CD4-positive, alpha-beta T cell (primary cell): ENCODE measurements at places on chromosomes 1 and 21.

- DNase-seq, result no peak
- H3K4me3 ChIP-seq, result no peak overlapping the region
- no peaks in the 10 kb centered on the region for H3K27me3 ChIP-seq
- H3K27ac ChIP-seq, result no peak overlapping the region
Measured at GRCh38 chr1:91795591-91796389, 90.2 kb downstream of the TGFBR3 start.

DNA sequence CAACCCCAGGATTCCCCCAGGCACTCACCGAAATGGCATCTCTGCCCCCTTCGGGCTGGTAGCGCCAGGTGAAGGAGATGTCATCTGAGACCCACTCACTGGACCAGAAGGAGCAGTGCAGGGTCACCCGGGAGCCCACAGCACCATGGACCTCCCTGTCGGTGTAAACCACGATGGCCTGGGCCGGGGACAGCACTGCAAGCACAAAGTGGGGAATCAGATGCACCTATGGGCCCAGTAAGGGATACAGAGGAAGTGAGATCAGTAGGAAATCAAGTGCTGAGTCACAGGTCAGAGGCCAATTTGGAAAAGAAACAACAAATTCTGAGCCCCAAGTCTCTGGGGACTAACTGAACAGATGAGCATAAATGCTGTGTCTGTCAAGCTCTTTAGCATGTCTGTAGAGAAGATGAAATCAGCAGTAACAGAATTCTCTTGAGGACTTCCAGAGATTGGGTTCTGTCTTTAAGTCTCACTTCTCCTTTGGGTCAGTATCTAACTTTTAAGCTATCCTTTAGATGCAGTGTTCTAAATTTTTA is 2.5 kb downstream of the MPZ start:
- H3K36me3 ChIP-seq, result no peaks in the 10 kb centered on the region
- H3K27me3 ChIP-seq, result no peaks in the 10 kb centered on the region
- peaks cover 26% of the 10 kb centered on the region for H3K4me1 ChIP-seq

DNA sequence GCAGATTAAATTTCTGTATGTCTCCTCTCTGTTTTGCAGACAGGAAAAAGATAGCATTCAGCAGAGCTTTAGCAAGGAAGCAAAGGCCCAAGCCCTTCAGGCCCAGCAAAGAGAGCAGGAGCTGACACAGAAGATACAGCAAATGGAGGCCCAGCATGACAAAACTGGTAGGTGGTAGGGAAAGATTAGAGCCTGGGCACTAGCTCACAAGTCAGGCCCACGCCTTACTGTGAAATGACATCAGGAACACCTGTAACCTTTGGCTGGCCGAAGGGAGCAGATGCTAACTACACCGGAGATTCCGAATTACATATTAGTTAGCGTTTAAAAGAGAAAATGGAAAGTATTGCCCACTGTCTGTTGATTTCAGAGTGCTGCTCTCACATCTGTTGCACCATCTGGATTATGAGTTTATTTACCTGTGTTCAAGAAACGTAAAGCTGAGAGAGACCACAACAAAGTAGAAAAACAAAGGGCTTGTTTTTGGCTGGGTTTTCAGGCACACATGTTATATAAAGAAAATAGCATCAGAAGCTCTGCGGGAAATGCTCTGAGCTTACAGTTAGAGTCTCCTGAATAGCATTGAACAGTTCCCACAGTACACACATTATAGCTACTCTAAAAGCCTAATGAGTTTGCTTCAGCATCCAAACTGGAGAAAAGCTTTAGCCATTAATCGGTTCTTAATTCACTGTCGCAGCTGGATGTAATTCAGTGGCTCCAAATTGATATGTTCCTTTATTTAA is 160.0 kb downstream of the SDCCAG8 start:
- no peak overlapping the region for H3K27ac ChIP-seq
- no peak overlapping the region for H3K4me3 ChIP-seq
- no peaks in the 10 kb centered on the region for H3K36me3 ChIP-seq
- DNase-seq, result no peak
- H3K27me3 ChIP-seq, result no peaks in the 10 kb centered on the region
- H3K4me1 ChIP-seq, result peaks cover 3% of the 10 kb centered on the region

GRCh38 chr1:30130099-30130498 is 593.3 kb downstream of the MATN1 start:
- peaks cover 7% of the 10 kb centered on the region for H3K27me3 ChIP-seq
- no peaks in the 10 kb centered on the region for H3K36me3 ChIP-seq
- no peak overlapping the region for H3K27ac ChIP-seq
- no peak for DNase-seq
- no peak overlapping the region for H3K4me3 ChIP-seq

DNA sequence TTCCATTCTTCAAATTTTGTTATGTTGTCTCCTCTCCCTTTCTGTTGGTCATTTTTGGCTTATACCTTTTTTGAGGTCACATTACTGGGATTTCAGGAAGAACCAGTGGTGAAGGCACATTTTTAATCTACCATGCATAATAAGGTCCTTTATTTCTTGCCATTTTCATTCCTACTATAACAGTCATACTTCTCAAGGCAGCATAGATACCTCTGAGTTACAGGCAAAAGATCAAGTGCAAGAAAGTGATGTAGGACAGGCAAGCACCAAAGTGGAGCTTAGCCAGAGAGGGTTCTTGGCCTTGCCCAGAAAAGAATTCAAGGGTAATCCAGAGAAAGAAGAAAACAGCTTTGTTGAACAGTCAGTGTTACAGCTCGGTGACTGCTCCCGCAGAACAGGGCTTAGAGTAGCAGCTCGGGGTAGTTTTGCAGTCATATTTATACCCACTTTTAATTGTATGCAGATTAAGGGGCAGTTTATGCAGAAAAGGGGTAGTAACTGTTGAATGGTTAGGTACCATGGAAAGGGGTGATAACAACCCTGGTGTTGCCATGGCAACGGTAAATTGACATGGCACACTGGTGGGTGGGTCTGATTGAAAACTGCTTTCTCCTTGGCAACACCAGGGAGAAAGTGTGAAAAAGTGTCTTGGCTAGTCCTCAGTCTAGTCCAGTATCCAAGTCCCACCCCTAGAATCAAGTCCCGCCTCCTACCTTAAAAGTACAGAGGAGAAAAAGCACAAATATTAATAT is 39.6 kb upstream of the DOCK7 start:
- H3K4me1 ChIP-seq, result no peaks in the 10 kb centered on the region
- no peak overlapping the region for H3K27ac ChIP-seq
- H3K27me3 ChIP-seq, result no peaks in the 10 kb centered on the region
- no peak for DNase-seq
- no peaks in the 10 kb centered on the region for H3K36me3 ChIP-seq

GRCh38 chr1:18803851-18804250 is 55.6 kb downstream of the TAS1R2 start:
- H3K4me1 ChIP-seq, result no peaks in the 10 kb centered on the region
- DNase-seq, result no peak
- no peak overlapping the region for H3K27ac ChIP-seq
- H3K4me3 ChIP-seq, result no peak overlapping the region
- H3K36me3 ChIP-seq, result no peaks in the 10 kb centered on the region

DNA sequence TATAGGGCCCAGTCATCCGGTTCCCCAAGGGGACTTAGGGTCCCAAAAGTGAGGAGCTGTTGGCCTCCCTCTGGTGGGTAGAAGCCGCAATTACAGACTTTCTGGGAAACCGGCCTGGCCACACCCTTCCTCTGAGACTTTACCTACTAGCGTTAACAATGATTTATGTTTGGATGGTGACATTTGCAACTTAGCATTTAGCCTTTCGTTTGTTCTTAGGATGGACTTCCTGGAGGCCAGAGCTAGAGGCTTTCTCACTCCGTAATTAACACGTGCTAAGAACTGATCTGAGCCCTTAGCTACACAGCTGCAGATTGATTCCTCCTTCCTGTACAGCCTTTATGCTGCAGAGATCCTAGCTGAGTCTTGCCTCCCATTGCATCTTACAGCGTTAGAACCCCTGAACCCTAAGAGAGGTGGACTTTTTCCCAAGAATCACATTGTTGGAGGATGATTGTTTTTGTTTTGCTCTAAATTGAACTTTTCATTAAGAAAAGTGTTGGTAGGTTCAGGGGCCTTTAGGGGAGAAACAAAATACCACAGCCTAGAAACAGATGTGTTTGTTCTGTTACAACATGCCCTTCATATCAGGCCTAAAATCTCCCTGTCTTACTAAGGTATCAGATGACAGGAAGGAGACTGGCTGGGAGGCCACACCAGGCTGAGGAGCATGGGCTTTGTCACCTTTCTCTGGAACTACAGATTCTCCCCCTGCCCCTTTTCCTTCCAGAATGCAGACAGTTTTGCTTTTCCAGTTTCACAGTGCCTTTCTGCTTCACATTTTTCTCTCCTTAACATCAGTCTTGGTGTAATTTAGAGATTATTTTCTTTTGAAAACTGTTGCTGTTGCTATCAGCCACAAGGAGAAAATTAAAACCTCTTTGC is 1.9 kb downstream of the S100A11 start:
- DNase-seq, result peak; percentile 50
- H3K4me3 ChIP-seq, result peak overlapping the region; percentile 88
- no peaks in the 10 kb centered on the region for H3K27me3 ChIP-seq
- H3K36me3 ChIP-seq, result peaks cover 43% of the 10 kb centered on the region
- peaks cover 54% of the 10 kb centered on the region for H3K4me1 ChIP-seq

DNA sequence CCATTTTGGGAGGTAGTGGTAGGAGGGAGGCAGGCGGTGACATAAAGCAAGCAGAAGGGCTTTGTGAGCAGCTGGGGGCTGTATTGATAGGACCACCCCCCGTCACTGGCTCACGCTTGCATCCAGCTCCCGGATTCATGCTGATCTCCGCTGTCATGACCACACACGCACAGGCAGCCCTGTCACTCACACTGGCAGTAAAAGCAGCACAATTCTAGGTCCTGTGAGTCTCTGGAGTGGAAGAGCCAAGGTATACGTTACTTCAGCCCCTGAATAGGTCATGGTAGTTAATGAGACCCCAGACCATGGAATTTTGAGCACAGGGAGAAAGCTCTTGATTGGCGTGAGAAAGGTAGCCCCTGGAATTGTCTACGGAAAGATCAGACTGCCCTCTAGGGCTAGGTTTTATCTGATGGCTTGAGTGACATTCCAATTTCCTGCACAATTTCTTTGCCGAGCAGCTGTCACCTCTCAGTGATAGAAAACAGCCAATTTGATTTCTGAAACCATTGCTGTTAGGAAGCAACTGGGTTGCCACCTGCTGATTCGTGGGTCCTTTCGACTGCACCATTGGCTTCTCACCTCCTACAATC is 5.4 kb downstream of the OR2B11 start:
- no peaks in the 10 kb centered on the region for H3K27me3 ChIP-seq
- H3K4me1 ChIP-seq, result peaks cover 5% of the 10 kb centered on the region
- DNase-seq, result no peak

- no peak overlapping the region for H3K4me3 ChIP-seq
- no peak for DNase-seq
- no peak overlapping the region for H3K27ac ChIP-seq
- H3K27me3 ChIP-seq, result peaks cover 3% of the 10 kb centered on the region
- no peaks in the 10 kb centered on the region for H3K36me3 ChIP-seq
Measured at GRCh38 chr1:66641891-66642473, 108.0 kb downstream of the SGIP1 start.

DNA sequence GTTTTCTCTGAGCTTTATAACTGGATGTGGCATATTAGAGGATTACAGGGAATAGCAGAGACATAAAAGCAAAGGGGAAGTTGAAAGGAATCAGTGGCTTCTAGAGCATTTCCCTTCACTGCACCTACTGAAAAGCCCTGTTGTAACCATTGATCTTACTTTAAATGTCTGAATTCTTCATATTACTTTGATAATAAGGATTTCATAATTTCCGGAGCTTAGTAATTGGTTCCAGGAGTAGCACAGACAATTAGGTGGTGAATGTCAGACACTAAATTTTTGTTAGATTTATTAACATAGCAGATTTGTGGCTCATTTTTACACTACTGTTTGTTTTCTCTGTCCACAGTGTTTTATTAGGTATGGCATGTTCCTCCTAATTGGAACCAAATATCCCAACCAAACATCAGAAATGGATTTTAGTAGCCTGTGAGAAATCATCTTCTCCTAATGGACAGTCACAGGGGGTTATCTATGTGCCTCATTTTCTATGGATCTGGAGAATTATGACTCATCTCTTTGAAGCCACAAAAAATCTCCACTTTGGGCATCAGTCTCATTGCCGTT is 100.5 kb downstream of the GIPC2 start:
- H3K4me1 ChIP-seq, result peaks cover 7% of the 10 kb centered on the region

DNA sequence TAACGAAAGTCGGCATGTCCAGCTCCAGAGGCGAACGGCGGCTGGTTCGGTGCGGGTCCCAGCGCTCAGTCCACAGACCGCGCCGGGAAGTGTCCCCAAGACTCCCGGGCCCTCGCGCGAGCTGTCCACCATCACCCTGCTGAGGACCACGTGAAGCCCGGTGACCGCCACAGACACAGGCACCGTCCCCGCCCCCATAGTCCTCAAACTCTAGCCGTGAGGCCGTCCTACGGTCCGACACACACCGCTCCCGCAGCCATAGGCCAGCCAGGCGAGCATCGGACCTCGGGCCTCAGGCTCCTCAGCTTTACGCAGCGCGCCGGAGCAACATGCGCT is 535 bp downstream of the SETD4 start:
- DNase-seq, result no peak
- peaks cover 22% of the 10 kb centered on the region for H3K4me1 ChIP-seq
- no peaks in the 10 kb centered on the region for H3K27me3 ChIP-seq
- peak overlapping the region; percentile 85 for H3K4me3 ChIP-seq

- H3K4me3 ChIP-seq, result no peak overlapping the region
- no peak overlapping the region for H3K27ac ChIP-seq
- H3K4me1 ChIP-seq, result no peaks in the 10 kb centered on the region
- no peaks in the 10 kb centered on the region for H3K27me3 ChIP-seq
- no peaks in the 10 kb centered on the region for H3K36me3 ChIP-seq
Measured at GRCh38 chr1:169514566-169515270, 29.0 kb upstream of the SLC19A2 start.

GRCh38 chr1:17653728-17654351 is 101.3 kb upstream of the ACTL8 start:
- H3K4me1 ChIP-seq, result no peaks in the 10 kb centered on the region
- DNase-seq, result no peak
- H3K4me3 ChIP-seq, result no peak overlapping the region
- H3K36me3 ChIP-seq, result no peaks in the 10 kb centered on the region

DNA sequence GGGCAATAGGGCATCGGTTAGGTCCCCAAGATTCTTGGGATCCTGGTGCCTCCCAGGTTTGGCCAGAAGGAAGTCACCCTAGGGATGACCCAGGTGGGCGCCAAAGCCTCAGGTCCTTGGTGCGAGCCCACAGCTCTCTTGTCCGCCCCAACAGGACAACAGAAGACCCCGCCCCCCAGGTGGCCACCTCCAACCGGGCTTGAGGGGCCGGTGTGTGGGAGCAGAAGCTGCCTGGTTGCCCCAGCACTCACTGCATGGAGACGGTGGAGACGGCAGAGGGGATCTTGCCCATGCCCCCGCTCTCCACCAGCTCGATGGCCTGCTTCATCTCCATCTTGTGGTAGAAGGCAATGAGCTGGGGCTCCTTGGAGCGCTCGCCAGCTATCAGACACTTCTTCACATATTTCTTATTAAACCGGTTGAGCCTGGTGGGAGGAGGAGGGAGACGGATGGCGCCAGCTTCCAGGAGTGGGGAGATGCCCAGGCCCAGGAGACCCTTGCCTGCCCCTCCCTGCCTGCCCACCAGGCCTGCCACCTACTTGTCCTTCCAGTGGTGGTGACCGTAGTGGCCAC is 52.7 kb downstream of the SLC9A1 start:
- no peaks in the 10 kb centered on the region for H3K27me3 ChIP-seq
- DNase-seq, result no peak
- H3K4me3 ChIP-seq, result no peak overlapping the region
- peaks cover 21% of the 10 kb centered on the region for H3K36me3 ChIP-seq
- H3K27ac ChIP-seq, result no peak overlapping the region
